ENCODE measurements at places on chromosomes 11 and 22. TPM values are rescaled to one million over a fixed set of nuclear protein-coding genes. Genes with fewer than 3 reads are reported as not detected.

DNA sequence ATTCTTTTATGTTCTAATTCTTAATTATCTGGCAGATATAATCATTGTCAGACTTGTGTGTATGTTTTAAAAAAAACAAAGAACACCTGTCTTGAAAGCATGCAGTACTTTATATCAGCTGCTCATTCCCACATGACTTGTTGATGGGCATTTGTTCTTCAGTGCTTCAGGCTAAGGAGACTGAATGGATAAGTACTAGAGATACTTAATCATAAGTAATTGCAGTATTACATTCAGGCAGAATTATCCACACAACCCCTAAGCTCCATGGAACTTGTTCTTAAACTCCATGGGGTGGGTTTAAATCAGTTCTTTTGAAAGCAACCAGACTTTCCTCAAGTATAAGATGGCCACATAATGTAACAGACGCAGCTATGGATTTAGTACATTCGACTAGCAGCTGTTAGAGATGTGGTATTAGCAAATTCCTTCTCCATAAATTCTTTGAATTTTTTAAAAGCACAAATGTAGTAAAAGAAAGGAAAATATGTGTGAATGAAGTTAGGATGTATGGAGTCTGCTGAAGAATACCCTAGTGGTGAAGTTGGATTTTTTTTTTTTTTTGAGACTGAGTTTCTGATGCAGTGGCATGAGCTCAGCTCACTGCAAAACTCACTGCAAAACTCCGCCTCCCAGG lies 3.0 kb downstream of the JAM3 start:
- no peaks in the 10 kb centered on the region for H3K4me1 ChIP-seq
- no peak overlapping the region for H3K27ac ChIP-seq
- DNase-seq: no peak
- H3K27me3 ChIP-seq: no peaks in the 10 kb centered on the region
- no peak overlapping the region for H3K4me3 ChIP-seq

- no peak overlapping the region for H3K4me3 ChIP-seq
- H3K27ac ChIP-seq: no peak overlapping the region
- no peaks in the 10 kb centered on the region for H3K4me1 ChIP-seq
- no peak for DNase-seq
- H3K36me3 ChIP-seq: no peaks in the 10 kb centered on the region
- H3K27me3 ChIP-seq: no peaks in the 10 kb centered on the region
These were observed 165.0 kb downstream of the SOX6 start for GRCh38 chr11:16191212-16191867.

DNA sequence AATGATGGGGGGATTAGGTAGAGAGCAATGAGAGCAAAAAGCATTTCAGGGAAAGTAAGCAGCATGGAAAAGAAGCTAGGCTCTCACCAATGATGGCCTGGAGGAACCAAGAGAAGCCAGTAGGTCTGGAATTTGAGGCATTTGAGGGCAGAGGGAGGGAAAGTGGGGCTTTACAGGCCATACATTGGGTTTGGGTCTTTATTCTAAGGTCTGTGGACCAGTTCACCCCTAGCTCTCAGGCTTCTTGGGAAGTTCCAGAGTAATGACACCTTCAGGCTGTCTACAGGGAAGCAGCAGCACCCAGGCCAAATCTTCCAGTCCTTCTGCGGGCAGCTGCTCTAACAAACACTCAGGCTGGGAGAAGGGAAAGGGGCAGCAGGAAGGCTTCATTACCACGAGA lies 29.4 kb downstream of the ARFGAP2 start:
- DNase-seq: no peak
- H3K4me1 ChIP-seq: no peaks in the 10 kb centered on the region
- no peaks in the 10 kb centered on the region for H3K27me3 ChIP-seq
- no peak overlapping the region for H3K27ac ChIP-seq

- no peak overlapping the region for H3K4me3 ChIP-seq
- no peak overlapping the region for H3K27ac ChIP-seq
- H3K36me3 ChIP-seq: no peaks in the 10 kb centered on the region
- no peaks in the 10 kb centered on the region for H3K27me3 ChIP-seq
These were observed 26.1 kb downstream of the GDPD5 start for GRCh38 chr11:75499423-75500190.

The SORL1 gene
- 64.4 TPM for total RNA-seq

DNA sequence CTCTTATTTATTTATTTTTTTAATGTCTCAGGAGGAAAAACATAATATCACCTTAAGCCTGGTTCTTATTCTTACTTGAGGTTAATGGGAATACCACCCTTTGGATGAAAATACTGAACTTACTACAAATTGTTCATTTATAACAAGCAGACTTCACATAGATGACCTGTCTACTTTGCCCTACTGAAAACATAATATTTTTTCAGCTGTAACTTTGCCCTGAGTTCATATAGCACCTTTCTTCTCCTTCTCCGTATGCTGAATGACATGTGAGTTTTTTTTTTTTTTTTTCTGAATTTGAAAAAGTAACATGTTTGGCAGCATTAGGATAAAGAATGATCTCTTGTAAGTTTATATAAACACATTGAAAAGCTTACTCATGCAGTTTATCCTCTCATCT lies 186.8 kb downstream of the TMEM135 start:
- no peaks in the 10 kb centered on the region for H3K27me3 ChIP-seq
- no peaks in the 10 kb centered on the region for H3K36me3 ChIP-seq
- no peak overlapping the region for H3K4me3 ChIP-seq
- H3K27ac ChIP-seq: no peak overlapping the region
- no peaks in the 10 kb centered on the region for H3K4me1 ChIP-seq

The KRTAP5-2 gene
- not detected for total RNA-seq

The SLCO2B1 gene
- not detected for total RNA-seq

DNA sequence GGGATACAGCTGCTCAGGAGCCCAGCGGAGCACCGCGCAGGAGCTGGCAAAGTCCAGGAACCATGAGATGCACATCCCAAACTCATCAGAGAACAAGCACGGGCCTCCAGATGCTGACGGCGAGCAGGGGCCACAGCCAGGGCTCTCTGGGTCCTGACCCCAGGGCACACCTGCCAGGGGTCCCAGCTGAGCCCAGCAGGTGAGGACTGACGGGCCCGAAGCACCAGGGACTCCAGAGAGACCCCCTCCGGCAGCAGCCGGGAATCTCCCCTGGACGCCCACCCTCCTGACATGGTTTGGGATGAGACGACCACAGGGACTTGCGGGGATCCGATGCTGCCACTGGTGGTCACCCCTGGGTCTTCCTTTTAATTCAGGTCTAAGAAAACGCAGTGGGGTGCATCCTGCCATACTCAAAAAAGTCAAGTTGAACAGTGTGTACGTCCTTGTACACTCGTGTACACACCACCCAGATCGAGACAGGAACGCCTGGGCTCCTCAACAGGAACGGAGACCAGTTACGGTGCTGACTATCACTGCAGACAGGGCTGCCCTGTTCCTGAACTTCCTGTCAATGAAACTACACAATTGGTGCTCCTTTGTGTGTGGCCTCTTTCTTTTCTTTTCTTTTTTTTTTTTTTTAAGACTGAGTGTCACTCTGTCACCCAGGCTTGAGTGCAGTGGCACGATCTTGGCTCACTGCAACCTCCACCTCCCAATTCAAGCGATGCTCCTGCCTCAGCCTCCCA lies 21.9 kb downstream of the TTLL8 start:
- no peaks in the 10 kb centered on the region for H3K36me3 ChIP-seq
- no peaks in the 10 kb centered on the region for H3K4me1 ChIP-seq
- H3K4me3 ChIP-seq: no peak overlapping the region
- H3K27ac ChIP-seq: no peak overlapping the region
- H3K27me3 ChIP-seq: no peaks in the 10 kb centered on the region

- H3K36me3 ChIP-seq: no peaks in the 10 kb centered on the region
- peak overlapping the region; percentile 94 for H3K4me3 ChIP-seq
- peak; percentile 53 for DNase-seq
- peaks cover 6% of the 10 kb centered on the region for H3K4me1 ChIP-seq
These were observed 547 bp downstream of the UVRAG start for GRCh38 chr11:75815345-75816168.

- H3K27me3 ChIP-seq: no peaks in the 10 kb centered on the region
- no peak overlapping the region for H3K4me3 ChIP-seq
- H3K27ac ChIP-seq: no peak overlapping the region
- DNase-seq: no peak
These were observed 58.7 kb downstream of the DENND5A start for GRCh38 chr11:9206496-9206895.

DNA sequence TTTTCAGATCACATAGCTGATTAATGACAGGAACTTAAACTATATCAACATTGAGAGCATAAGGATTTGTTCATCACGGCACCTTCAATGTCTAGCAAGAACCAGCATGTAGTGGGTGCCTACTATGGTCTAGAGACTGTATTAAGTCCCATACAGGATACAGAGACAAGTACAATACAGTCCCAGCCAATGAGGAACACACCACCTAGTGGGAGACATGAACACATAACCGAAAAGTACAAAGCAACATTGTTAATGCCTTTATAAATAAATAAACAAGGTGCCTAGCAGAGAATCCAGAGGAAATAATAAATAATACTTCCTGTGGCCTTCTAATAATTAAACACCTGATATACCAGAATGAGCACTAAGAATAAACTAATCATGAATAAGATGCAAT lies 87.7 kb upstream of the OPCML start:
- H3K27me3 ChIP-seq: no peaks in the 10 kb centered on the region
- no peaks in the 10 kb centered on the region for H3K4me1 ChIP-seq
- DNase-seq: no peak
- no peak overlapping the region for H3K4me3 ChIP-seq

The MAP6 gene
- 0.77 TPM for total RNA-seq

DNA sequence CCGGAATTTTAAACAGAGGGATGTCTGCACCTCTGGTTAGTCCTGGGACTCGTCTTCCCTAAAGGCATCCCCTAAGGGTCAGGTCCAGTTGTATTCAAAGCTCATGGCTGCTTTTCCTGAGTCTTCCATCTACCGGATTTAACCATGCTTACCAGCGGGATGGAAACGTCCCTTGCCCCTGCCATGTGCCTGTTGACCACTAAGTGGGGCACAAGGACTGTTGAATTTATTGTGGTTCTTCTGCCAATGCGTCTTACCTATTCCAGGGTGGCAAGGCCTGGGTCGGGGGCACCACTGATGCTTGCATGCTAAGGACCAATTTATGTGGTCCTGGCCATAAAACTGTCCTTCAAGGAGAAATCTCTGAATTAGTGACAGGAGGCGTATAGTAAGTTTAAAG lies 25.6 kb downstream of the ANKRD42 start:
- 0 out of 2 replicates have a peak, but pooled peaks cover 2% of the 10 kb centered on the region for H3K27me3 ChIP-seq
- no peak overlapping the region for H3K27ac ChIP-seq
- peaks cover 2% of the 10 kb centered on the region for H3K36me3 ChIP-seq
- peak; percentile 53 for DNase-seq
- no peak overlapping the region for H3K4me3 ChIP-seq

The MAJIN gene
- total RNA-seq: not detected

The DGCR6 gene
- 2.2 TPM for total RNA-seq

DNA sequence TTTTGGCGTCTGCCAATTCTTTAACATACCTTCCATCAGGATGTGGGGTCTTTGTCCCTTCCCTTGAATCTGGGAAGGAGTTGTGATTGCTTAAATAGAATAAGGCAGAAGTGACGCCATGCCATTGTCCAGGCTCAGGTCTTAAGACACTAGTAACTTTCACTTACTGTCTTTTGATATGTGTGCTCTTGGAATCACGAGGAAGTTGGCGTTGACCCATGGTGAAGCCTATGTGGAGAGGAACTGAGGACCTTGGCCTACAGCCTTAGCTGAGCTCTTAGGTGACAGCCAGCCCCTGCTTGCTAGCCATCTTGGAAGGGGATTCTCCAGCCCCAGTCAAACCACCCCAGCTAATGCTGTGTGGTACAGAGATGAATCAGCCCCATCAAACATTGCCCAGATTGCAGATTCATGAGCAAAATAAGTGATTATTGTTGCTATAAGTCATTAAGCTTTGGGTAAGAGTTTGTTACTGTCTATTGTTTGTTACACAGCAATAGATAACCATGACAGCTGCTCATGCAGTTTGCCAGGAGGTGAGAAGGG lies 17.6 kb upstream of the CLPB start:
- H3K36me3 ChIP-seq: no peaks in the 10 kb centered on the region
- no peak overlapping the region for H3K4me3 ChIP-seq
- no peaks in the 10 kb centered on the region for H3K27me3 ChIP-seq
- no peak for DNase-seq

Measured in H9 (cell line).